Colonic mucosa (tissue), 4 donors: ENCODE measurements at places on chromosomes 2 and 18.

GRCh38 chr2:169038338-169038757 lies 7.2 kb upstream of the ABCB11 start:
- no peak for DNase-seq

DNA sequence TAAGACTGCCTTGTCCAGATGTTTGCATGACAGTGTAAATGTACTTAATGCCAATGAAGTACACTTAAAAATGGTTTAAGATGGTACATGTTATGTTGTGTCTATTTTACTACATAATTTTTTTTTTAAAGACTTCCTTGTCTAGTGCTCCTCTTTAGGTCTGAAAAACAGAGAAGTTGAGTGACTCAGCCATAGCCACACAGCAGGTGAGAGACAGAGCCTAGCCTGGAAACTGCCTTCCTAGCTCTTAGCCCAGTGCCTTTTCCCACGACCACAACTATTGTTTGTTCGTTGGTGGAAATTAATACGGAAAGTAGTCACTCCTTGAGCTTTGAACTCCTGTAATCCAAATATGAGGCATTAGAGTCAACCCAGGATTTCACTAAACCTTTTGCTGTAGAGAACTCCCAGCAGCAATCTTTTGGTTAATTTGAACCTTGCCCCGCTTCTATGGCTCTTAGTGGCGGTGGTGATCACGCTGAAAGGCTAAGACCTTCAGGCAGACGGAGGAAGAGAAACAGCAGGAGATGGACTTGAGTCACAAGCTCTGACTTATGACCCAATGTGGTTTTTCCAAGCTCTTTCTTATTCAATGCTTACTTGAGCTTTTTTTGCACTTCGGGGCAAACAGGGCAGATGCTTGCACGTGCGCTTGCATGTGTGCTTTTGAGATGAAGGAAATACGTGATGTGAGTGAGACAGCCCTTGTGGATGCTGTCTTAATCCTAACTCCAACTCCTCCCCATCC lies 21.2 kb downstream of the TRIB2 start:
- DNase-seq: no peak

- no peak for DNase-seq
These were observed 18.8 kb upstream of the TMX3 start for GRCh38 chr18:68733707-68734106.

GRCh38 chr2:43055985-43056384 lies 170.4 kb downstream of the ZFP36L2 start:
- DNase-seq: no peak

DNA sequence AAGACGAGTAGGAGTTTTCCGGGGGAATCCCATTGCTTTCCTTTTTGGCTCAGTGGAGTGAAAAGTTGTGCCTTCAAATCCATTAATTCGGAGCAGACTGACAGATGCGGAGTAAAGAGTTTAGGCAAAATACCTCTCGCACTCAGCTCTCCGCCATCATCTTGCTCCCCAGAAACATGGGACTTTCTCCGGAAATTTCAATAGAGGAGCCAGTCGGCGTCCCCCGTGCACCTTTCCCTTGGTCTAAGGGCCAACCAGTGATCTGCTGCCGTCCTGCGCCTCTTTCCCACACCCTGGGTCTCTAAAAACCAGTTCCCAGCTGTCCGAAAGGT lies 318 bp downstream of the TYW5 start:
- DNase-seq: no peak

DNA sequence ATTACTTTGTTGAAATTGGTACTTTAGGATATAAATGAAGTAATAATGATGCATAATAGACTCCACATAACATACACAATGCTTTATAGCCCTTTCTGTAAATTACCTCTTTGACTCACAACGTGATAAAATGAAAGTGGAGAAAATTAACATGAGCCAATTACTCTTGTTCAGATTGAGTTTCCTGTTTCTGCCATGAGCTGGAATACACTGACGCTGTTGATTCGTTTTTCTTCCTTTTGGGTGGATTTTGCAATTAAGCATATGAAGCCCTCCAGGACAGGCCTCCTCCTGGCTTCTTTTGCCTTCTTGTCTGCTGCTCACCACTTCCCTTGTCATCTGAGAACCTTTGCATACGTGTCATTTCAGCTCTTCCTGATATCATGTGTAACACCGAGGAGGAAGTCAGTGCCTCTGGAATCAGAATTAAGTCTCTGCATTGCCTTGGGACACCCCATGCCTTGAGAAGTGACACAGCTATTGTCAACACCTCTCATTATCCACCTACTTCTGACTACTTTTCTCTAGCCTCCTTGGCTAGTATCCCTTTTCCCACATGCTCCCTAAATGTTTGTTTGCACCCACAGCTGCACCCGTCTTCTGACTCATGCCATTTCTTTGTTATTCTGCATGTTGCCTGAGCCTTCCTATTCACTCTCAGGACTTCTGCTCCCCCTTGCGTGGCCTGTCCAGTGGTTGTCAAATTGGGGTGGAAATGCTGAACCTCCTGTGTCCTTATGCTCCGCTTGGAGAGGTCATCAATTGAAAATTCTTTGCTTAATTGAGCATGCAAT lies 134.1 kb downstream of the FMNL2 start:
- peak; percentile 46 for DNase-seq

- DNase-seq: no peak
These were observed 53.2 kb upstream of the UBE2E3 start for GRCh38 chr2:180927030-180927686.

DNA sequence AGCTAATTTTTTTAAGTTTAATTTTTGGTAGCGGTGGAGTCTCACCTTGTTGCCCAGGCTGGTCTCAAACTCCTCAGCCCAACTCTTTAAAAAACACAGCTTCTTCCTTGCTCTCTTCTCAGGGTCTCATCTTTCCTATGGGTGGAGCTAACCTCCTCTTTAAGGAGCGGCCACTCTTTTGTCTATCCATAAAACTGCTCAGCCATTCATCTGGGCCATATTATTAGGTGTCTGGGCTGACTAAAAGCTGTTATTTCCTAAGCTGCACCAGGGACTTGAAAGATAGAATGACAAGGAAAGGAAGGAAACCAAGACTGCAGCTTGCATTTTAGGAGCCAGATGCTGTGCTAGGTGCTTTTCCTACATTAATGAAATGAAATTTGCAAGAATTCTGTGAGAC lies 35.8 kb upstream of the THOC1 start:
- no peak for DNase-seq

DNA sequence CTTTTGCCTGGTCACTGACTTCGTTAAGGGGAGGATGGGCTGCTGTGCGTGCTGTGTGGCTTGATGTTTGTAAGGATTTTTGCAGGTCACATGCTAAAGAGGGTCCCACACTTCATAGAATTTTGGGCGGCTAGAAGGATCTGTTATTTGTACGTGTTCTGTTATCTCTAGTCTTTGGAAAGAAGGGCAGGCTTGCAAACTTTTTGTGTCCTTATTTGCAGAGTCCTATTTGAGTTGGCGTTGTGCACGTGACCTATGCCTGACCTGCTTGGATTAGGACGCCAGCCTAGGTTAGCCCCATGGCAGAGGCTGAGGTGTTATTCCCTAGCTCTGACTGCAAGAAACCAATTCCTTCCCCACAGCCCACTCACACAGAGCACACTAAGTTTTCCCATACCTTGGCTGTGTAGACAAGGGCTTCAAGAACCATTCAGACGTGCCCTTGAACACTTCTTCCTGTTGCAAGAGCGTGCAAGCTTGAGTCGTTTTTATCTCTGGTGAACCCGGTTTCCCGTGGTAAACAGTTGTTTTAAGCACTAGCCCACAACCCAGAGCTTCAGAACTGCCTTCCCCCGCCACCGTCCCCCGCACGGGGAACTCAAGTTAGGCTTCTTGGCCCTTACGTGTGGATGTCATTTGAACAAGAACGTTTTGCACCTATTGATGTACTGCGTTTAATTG lies 94.6 kb downstream of the LDLRAD4 start:
- no peak for DNase-seq

DNA sequence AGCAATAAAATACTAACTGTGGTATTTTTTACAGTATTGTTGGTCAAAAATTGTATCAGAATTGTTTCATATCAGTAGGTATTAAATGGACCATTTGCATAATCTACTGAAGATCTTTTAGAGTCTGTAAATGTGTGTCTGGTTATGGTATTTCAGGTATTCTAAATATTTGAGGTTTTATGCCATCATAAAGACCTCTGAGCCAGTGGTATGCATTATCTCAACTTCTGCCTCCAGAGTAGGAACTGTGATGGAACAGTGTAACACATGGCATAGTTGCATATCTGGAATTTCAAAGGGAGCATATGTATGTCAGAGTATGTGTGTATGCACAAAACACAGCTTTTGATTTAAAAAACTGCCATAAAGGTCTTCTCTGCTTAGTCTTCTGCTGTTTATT lies 15.4 kb downstream of the GREB1L start:
- no peak for DNase-seq

GRCh38 chr2:226124548-226125011 lies 675.0 kb downstream of the IRS1 start:
- no peak for DNase-seq

- no peak for DNase-seq
These were observed 176.5 kb upstream of the CTAGE1 start for GRCh38 chr18:22594155-22594690.

- DNase-seq: peak; percentile 60
These were observed 1.6 kb downstream of the ZNF516 start for GRCh38 chr18:76493213-76494161.
